ENCODE measurements at places on chromosomes 5 and 9. TPM values are rescaled to one million over a fixed set of nuclear protein-coding genes. Genes with fewer than 3 reads are reported as not detected.
A peak's percentile ranks its signal among the peaks of the same experiment; 100 is the strongest.

Gene OBP2B
- not detected for total RNA-seq

Gene FGF1
- total RNA-seq: not detected

Gene IL4
- total RNA-seq: 20.5 TPM

Gene PPIC
- not detected for total RNA-seq

Gene JAKMIP2
- total RNA-seq: 1.2 TPM

Gene NUTM2F
- not detected for total RNA-seq

DNA sequence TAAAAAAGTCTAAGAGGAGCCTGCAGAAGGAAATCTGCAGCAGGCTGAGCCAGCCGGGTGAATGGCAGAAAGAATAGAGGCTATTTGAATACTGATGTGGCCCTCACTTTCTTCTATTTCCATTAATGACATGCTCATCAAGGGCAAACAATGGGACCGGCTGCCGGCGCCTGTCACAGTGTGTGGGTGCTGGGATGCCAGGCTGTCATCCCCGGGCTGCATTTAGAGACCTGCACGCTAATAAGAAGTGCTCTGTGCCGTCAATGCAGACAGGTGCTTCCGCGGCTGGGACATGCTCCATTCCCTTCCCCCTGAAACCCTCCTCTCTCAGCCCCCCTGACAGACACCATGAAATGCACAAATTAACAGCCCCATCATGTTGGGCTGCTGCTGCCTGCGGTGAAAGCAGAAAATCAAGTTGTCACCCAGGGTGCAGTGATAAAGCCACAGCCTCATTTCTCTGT lies 217.7 kb upstream of the TBCA start:
- peak; percentile 47 for DNase-seq

DNA sequence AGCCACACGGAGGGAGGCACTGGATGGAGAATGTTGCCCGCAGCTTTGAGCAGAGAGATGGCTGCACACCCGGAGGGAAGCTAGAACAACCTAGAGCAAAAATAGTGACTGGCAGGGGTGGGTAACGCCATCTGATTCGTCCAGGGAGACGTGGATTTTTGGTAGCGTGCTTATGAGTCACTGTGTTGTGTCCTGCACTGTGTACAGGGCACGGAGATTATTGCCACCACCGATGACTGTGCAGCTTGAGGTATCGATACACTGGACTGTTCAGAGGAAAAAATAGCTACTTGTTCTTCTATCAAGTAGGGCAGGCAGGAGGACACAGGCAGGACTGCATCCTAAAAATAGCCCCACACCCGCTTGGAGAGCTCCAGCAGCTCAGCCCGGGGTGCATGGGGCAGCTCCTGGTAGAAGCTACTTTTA lies 6.0 kb downstream of the UBE2QL1 start:
- no peak for DNase-seq

DNA sequence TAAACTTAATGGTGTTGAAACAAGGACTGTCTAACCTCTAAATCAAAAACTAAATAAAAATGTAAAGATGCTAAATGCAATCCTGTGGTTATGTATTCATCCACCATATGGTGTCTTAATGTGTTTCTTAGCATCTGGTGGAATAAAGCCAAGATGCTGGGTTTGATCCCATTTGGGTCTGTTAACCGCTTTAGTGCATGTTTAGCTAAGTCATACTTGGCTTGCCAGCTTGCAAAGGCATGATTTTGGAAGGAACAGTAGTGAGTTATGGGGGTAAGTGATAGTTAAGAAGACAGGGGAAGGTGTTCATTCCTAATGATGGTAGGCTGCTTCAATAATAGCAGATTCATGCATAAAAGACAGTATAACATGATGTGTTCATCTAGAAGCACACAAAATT lies 139.0 kb upstream of the SLC27A6 start:
- no peak for DNase-seq

- peak; percentile 51 for DNase-seq
Observed at GRCh38 chr5:114101153-114101552, 260.7 kb upstream of the KCNN2 start.

DNA sequence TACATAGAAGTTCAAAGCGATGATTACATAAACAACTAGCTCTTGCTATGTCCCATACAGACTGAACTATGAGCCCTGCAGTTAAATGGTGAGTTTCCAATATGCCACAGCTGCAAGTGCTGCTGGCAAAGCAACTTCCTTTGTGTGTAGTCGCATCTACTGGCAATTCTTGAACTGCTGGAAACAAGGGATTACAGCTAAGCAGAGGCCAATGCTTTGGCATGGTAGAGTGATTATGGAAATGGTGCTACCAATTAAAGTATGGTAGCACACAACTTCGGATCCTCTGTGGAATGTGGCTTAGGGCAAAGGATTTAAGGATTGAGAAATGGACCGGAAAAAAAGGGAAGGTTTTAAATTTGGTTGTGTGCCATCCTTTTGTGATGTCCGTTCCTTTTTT lies 856.6 kb downstream of the MAT2B start:
- DNase-seq: no peak

GRCh38 chr5:136028782-136029742 lies at the start of gene TGFBI:
Gene TGFBI, plus strand, starts transcription at chr5:136028988. Its CDS starts 68 bp downstream, at chr5:136029056.
- DNase-seq: no peak

DNA sequence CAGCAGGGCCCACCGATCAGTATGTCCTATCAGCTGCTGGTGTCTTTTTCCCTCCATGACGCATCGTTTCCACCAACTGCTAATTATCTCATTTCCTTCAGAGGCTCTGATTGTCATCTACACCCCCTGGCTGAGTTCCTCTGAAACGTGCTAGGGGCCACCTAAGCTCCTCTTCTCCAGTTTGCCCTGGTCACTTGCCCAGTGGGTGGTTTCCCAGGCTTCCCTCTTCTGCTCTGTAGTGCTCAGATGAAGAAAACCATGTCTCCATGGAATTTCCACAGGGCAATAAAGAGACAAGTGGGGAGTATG lies 65.3 kb downstream of the TSTD2 start:
- DNase-seq: no peak

DNA sequence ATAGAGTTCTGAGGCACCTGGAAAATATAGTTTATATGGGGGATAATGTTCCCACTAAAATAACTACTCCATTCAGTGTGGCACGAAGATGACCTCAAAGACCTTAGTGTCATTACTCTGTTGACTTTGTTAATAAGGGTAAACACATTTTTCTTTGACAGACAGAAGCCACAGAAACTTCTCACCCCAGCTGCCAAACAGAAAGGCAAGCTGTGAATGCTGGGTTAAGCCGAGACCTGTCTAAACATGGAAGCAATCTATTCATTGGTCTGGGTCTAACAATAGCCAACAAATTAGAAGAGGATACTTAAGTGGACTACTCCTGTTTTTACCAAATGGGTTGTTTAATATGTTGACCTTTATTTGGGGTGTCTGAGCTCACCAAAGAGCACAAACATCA lies 171.4 kb downstream of the TLE1 start:
- DNase-seq: no peak

DNA sequence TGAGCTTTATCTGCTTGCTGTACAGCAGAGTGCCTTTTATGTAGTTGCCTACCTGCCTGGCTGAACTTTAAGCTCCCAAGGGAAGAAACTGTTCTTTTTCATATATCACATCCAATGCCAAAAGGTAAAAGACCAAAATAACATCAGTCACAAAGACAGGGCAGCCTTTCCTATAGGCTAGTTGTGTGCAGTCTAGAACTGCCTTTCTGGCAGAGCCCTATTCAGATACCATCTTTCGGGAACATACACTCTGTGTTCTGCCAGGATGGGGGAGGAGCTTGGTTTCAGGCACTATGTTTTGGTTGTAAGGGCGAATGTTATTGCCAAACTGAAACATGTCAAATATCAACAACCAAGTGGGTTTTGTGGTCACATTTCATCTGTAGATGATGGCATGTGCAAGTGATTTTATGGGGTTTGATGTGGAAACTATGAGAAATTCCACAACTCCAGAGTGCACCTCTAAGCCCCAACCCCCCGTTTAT lies 314.5 kb downstream of the ADGRV1 start:
- DNase-seq: no peak

GRCh38 chr9:18438300-18438925 lies 35.5 kb upstream of the ADAMTSL1 start:
- no peak for DNase-seq

DNA sequence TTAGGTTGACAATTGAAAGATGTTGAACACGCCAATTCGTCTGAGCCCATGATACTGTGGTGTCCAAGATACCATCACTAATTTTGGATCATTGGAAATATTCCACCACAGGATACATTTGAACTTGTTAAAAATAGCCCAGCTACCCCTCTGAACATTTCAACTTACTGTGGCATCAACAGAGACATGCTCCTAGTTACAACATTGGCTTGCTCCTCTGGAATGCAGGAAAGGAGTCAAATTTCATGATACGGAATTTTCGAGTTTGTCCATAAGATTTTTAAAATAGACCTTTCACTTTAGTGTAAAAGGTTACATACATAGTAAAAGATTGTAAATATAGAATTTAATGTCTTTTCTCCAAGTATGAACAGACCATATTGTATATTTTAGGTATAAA lies 12.8 kb downstream of the SEMA5A start:
- no peak for DNase-seq
